Ecto neural progenitor cell (in vitro differentiated cells): ENCODE measurements at places on chromosomes 1 and 21.

GRCh38 chr1:206962272-206962671, 8.0 kb downstream of the FCAMR start:
- DNase-seq = no peak

- DNase-seq = no peak
These were observed 143.6 kb downstream of the VAV3 start for GRCh38 chr1:107821340-107821739.

DNA sequence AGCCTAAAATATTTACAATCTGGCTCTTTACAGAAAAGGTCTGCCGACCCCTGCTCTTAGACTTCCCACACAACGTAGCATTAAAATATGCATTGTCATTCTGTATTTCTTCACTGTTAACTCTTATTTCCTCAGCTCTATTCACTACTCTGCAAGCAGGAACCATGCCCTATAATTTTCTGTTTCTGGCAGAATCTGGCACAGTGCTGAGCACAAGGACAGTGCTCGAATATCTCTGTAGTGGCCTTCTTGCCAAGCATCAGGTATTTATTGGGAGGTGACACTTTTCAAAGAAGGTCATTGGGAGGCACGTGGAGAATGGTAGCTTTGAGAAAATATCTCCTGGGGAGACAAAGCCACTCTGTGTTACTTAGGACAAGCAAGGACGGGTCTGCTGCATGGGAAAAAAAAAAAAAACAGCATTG, 77.9 kb downstream of the PSMG1 start:
- DNase-seq = no peak

DNA sequence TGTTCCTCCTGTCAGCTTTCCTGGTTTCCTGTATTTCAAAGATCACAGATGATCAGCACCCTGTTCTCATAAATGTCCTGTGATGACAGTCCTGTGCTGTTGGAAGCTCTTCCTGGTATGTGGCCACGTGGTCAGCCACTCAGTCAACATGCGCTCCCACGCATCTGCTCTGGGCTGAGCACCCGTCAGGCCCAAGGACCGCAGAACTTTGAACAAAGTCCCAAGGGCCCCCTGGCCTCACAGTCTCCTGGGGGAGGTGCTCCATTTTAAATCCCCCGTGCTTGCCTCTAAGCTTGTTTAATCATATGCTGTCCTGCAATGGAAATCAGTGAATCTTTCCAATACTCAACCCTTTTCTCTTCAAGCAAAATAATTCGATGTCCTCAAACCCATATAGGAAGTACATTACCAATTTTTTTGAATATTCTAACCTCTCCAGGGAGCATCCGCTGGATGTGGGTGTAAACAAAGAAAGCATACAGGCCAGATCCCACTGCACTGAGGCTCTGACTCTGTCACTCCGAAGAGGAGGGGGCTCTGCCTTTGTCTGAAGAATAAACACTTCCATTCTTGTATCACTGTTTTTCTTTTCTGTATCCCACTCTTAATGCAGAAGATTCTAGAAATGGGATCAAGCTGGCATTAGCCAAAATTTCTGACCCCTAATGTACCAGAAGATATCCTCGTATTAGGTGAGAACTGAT, 250.3 kb downstream of the SDCCAG8 start:
- DNase-seq = no peak

GRCh38 chr1:224211206-224211962, 28.3 kb downstream of the DEGS1 start:
- DNase-seq = no peak

- DNase-seq = peak; percentile 98
These were observed 46.8 kb downstream of the PTPRU start for GRCh38 chr1:29282924-29283803.
